ENCODE measurements at places on chromosomes 3 and 15.
A peak's percentile ranks its signal among the peaks of the same experiment; 100 is the strongest.

- no peaks in the 10 kb centered on the region for H3K4me1 ChIP-seq
- H3K4me3 ChIP-seq = no peak overlapping the region
- DNase-seq = no peak
- H3K27ac ChIP-seq = no peak overlapping the region
These were observed 19.8 kb downstream of the TUBGCP4 start for GRCh38 chr15:43390723-43391122.

GRCh38 chr3:128701342-128702212 is 24.4 kb upstream of the RAB7A start:
- H3K4me1 ChIP-seq = no peaks in the 10 kb centered on the region
- no peak for DNase-seq
- no peaks in the 10 kb centered on the region for H3K27me3 ChIP-seq
- no peak overlapping the region for H3K4me3 ChIP-seq
- no peaks in the 10 kb centered on the region for H3K36me3 ChIP-seq
- H3K27ac ChIP-seq = no peak overlapping the region

DNA sequence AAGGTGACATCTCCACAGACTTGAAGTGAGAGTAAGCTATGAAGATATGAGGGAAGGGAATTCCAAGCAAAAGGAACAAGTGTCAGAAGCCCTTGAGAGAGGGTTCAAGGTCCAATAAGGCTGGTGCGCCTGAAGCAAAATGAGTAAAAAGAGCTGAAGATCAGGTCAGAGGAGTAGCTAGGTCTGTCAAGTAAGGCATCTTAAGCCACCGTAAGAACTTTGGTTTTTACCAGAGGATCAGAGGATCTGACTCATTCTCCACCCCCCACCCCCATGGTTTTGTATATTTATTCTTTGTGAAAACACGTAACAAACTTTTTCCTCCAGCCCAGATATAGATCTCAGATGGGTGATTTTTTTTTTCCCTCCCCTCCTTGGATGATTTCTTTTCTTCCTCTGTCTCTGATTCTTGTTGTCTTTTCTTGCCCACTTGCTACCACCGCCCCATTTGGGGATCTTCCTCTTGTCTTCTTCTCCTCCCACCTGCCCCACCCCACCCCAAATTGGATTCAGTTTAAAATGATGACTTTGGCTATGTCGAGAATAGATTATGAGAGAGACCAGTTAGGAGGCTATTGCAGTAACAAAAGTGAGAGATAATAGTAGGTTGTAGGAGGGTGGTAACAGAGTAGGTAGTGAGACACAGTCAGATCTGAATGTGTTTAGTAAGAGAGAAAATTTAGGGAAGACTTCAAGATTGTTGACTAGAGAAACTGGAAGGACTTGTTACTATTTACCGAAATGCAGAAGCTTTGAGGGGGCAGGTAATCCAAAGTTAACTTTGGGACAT is 6.1 kb downstream of the TRMT10C start:
- peaks cover 45% of the 10 kb centered on the region for H3K36me3 ChIP-seq

DNA sequence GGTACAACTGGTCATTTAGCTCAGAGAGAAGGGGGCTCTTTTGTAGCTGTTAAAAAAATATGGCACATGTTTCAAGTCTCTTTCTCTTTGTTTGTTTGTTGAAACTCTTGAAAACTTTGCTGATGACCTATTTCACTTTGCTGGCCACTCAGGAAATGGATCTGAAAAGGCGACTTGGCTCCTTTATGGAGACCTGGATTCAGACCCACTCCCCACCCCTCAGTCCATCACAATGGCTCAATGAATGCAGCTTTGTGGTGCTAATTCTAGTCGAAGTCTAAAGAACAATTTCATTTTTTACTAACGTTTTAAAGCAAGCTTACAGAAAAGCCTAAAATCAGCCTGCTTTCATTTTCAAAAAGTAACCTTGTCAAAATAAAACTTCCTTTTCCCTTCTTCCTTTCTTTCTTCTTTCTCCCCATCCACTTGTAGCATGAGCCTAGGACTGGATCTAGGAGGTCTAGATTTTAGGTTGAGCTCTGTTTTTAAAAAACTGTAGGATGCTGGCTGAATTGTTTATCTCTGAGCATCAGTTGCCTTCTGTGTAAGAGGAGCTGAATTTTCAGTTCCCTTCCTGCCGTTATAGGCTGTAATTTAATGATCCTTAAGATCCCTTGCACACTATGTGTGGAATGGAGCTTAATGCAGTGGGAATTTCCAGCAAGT is 165.5 kb upstream of the FEZF2 start:
- H3K27ac ChIP-seq = no peak overlapping the region
- H3K4me3 ChIP-seq = no peak overlapping the region
- no peaks in the 10 kb centered on the region for H3K27me3 ChIP-seq
- no peaks in the 10 kb centered on the region for H3K4me1 ChIP-seq
- no peak for DNase-seq
- no peaks in the 10 kb centered on the region for H3K36me3 ChIP-seq

- no peaks in the 10 kb centered on the region for H3K36me3 ChIP-seq
- peak; percentile 53 for DNase-seq
- peak within 1 kb of the TSS; percentile 85 for H3K4me3 ChIP-seq
- H3K4me1 ChIP-seq = peaks cover 24% of the 10 kb centered on the region
- H3K27me3 ChIP-seq = no peaks in the 10 kb centered on the region
- H3K27ac ChIP-seq = peak within 1 kb of the TSS; percentile 77
These were observed at the start of gene CRTC3 for GRCh38 chr15:90529371-90530249. Gene CRTC3, plus strand, starts transcription at chr15:90529923. Its CDS starts 149 bp downstream, at chr15:90530072.

GRCh38 chr15:41801185-41801584 is 26.7 kb upstream of the JMJD7 start:
- H3K36me3 ChIP-seq = peaks cover 17% of the 10 kb centered on the region
- H3K4me1 ChIP-seq = peaks cover under 1% of the 10 kb centered on the region
- no peaks in the 10 kb centered on the region for H3K27me3 ChIP-seq
- DNase-seq = no peak

- no peak for DNase-seq
- H3K36me3 ChIP-seq = no peaks in the 10 kb centered on the region
- no peak overlapping the region for H3K27ac ChIP-seq
- H3K4me1 ChIP-seq = no peaks in the 10 kb centered on the region
- no peak overlapping the region for H3K4me3 ChIP-seq
These were observed 1.7 kb downstream of the ARPIN start for GRCh38 chr15:89910891-89911626.

DNA sequence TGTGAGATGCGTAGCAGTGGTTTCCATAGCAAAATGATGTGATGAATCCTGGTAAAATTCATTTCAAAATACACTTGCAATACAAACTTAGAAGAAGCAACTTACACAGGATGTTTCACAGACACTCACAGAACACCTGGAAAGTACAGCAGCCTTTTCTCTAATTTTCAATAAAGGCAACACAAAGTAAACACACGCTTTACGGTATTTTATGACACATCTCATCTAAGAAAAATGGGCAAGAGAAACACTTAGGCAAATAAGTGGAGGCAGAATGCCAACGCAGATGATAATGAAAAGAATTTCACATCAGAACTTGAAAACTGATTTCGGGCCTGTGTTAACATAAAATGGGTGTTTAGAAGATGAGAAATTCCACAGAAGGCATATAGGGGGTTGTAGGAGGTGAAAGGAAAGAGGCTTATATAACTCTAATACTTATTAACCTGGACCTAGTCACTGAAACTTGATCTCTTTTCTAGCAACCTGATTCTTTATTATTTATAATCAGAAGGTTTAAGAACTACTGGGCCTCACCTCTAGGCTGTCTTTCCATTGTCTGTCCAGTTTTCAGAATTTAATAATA is 25.6 kb upstream of the MAP3K13 start:
- DNase-seq = no peak
- H3K4me1 ChIP-seq = no peaks in the 10 kb centered on the region
- no peak overlapping the region for H3K27ac ChIP-seq
- H3K36me3 ChIP-seq = no peaks in the 10 kb centered on the region

- no peaks in the 10 kb centered on the region for H3K27me3 ChIP-seq
- DNase-seq = no peak
- no peak overlapping the region for H3K27ac ChIP-seq
- H3K4me1 ChIP-seq = no peaks in the 10 kb centered on the region
- H3K36me3 ChIP-seq = peaks cover 51% of the 10 kb centered on the region
- H3K4me3 ChIP-seq = no peak overlapping the region
These were observed 15.7 kb downstream of the PLEKHO2 start for GRCh38 chr15:64857421-64857820.

Measured in DND-41 (cell line).